Glomerular endothelial cell (primary cell): ENCODE measurements at places on chromosomes 2 and 18. TPM values are rescaled to one million over a fixed set of nuclear protein-coding genes. Genes with fewer than 3 reads are reported as not detected.

The HTR2B gene
- total RNA-seq = 0.19 and 1.2 TPM in 2 replicates

The C1GALT1C1L gene
- 0.47 TPM in 1 of 2 replicates, not detected in the other for total RNA-seq

The ATOH8 gene
- 3.4 and 4.4 TPM in 2 replicates for total RNA-seq

The C2orf78 gene
- not detected in 2 replicates for total RNA-seq

DNA sequence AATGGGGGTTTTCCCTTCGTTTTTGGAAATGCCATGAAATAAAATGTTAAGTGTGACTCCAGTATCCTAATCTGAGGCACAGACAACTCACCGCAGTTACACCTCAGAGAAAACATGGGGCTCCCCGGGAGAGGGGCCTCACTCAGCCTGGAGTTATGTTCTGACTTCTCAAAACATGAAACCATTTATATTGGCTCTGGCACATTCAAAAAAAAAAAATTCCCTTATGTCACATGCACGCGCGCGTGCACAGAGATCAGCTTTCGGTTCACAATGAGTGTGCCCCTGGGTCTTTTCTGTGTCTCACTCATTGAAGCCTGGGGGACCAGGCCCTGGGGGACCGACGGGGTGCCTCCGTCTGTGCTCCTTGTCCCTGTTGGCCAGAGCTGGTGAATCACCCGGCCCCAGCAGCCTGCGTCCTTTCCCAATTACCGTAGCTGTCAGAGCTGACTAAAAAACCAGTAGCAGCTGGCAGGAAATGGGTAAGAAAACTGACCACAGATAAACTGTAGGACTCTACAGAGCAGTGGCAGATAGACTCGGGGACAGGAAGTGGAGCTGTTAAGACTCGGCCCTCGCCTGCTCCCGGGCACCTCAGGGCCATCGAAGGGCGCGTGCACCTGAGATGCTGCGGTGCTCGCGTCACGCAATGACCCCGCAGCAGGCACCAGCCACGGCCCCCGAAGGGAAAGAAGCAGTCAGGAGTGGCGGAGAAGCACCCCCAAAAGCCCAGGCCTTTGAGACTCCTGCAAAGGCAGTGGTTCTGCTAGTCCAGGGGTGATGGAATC is 138.3 kb upstream of the ID2 start:
- no peak for DNase-seq

- no peak for DNase-seq
Observed at GRCh38 chr2:139744273-139744672, 964.1 kb upstream of the NXPH2 start.

DNA sequence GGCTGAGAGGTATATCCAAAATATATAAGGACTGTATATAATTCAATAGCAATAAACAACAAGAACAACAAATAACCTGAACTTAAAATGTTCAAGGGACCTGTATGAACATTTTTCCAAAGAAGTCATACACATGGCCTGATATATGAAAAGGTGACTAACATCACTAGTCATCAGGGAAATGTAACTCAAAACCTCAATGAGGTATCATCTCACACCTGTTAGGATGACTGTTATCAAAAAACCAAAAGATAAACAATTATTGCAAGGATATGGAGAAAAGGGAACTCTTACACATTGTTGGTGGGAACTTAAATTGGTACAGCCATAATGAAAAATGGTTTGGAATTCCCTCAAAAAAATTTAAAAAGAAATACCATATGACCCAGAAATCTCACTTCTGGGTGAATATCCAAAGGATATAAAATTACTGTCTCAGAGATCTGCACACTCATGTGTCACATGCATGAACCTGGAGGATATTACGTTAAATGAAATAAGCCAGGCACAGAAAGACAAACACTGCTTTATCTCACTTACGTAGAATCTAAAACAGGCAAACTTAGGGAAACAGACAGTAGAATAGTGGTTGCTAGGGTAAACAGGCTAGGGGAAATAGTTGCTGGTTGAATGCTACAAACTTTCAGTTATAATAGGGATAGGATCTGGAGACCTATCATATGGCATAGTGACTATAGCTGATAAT is 334.5 kb upstream of the MMADHC start:
- DNase-seq = no peak

DNA sequence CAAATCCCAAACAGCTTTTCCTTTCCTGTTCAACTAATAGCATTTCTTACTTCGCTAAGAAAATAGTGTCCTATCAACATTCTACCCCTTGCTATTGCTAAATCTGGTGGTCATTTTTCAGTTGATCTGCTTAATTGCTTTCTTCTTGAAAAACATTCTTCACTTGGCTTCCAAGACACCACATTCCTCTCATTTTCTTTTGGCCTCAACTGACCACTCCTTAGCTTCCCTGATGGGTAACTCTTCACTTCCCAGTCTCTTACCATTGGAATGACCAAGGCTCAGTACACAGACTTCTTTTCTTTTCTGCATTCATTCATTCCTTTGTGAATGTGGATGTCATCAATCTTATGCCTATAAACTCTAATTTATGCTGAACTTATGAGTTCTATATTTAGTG is 230.8 kb upstream of the CDH2 start:
- DNase-seq = no peak

DNA sequence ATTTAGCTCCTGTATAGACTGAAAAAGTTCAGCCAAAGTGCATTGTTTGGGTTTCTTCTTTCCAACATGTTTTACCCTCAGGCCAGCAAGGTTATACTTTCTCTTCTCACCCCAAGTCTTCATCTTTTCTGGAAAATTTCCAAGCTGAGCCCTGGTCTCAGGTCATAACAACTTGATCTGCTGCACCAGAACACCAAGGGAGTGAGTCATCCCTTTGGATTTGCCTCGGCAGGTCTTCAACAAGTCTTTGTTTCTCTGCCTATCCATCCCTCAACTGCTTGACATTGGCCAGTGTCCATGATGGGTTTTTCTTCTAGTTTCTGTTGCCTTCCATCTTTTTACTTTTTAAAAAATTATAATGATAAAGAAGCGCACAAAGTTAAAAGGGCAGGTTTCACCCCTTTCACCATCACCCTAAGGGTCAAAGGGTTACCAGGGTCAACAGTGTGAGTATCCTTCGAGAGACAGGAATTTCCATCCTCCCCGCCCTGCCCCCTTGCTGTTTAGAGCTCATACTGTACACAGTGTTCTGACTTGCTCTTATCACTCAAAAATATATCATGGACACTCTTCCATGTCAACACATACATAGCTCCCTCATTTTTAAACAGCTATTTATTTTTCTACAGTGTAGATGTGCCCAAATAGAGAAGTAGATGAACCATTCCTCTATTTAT is 5.7 kb upstream of the SPATS2L start:
- no peak for DNase-seq

- no peak for DNase-seq
Observed at GRCh38 chr18:9655232-9655767, 40.9 kb upstream of the PPP4R1 start.

- DNase-seq = no peak
Observed at GRCh38 chr2:179578171-179578916, 283.1 kb downstream of the ZNF385B start.

DNA sequence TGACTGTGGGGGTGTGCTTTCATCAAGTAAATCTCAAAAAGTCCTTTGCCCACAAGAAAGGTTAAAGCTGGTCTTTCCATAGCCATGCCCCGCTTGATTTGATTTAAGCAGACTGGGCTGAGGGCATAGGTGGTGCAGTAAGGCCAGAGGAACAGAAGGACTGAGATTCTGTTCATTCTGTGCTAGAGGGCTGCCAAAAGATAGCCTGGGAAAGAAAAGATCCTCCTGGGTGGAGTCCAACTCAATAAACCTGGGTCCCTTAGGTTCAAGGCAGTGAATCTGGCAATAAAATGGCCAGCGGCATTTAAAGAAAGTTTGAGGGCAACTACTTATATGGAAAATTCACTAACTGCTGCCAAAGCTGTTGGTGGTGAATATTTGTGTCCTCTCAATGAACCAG is 59.2 kb upstream of the MAP3K20 start:
- no peak for DNase-seq

GRCh38 chr2:176745543-176746200 is 466.9 kb upstream of the HNRNPA3 start:
- DNase-seq = no peak

DNA sequence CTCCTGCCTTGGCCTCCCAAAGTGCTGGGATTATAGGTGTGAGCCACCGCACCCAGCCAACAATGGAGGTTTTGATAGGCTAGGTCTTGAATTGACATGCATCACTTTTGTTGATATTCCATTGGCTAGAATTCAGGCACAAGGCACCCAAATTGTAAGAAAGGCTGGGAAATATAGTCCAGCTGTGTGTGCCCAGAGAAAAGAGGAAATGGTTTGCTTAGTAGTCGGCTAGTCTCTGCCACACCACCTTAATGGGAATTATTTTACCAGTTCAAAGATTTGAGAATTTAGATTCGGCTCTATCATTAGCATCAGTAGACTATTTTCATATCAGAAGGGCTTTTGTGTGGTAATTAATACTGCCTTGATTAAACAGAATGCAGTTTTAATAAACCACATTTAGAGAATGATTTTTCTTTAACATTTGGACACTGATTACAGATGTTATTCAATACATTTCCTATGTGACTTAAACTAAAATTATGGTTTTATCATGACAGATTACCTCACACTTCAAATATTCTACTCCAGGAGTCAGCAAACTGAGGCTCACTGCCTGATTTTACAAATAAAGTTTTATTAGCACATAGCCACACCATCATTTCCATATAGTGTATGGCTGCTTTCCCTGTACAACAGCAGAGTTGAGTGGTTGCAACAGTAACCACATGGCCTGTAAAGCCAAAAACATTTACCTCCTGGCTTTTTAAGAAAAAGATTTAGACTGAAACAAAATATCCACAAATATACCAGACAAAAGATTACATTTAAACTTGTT is 27.4 kb downstream of the DBI start:
- no peak for DNase-seq

GRCh38 chr18:54215069-54215468 is 9.4 kb downstream of the MBD2 start:
- DNase-seq = no peak

DNA sequence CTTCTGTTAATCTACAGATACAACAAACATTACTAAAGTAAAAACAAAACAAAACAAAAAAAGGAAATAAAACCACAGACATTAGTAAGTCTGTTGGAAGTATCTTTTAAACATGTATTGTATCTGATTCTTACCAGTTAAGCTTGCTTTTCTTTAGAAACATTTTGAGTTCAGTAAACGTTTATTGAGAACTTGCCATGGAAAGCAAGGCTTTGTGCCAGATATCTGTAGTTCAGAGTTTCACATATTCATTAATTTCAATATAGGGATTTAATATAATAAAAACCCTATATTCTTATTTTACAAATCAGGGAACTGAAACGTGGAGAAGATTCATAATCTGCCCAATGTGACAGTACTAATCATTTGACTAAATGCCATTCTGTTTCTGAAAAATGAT is 1101.0 kb upstream of the GYPC start:
- no peak for DNase-seq

GRCh38 chr2:169260846-169261642 is 101.3 kb downstream of the LRP2 start:
- no peak for DNase-seq

- DNase-seq = no peak
Observed at GRCh38 chr2:241501551-241501950, 6.8 kb downstream of the STK25 start.
